ENCODE measurements at places on chromosomes 7 and 10.

- DNase-seq: peak; percentile 26
Measured at GRCh38 chr7:40644454-40645188, 509.8 kb downstream of the SUGCT start.

- no peak for DNase-seq
Measured at GRCh38 chr7:42770114-42770513, 141.8 kb downstream of the C7orf25 start.

GRCh38 chr10:98492763-98493162 lies 46.0 kb upstream of the HPS1 start:
- no peak for DNase-seq

DNA sequence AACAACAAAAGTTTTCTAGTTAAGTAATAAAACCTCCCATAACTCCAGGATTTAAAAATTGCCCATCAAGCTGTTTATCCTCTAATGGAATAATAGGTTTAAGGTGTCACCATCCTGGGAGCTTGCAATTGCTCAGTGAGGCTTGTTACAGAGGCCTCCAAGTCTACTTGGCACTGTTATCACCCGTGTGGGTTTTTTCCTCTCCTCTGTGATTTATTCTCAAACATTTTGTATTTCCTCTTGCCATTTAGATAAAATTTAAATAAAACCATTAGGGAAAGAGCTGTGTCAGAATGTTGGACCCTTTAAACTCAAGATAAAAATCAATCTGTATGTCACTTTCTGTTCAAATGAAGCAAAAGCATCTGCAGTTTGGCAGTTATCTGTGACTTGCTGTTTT lies 202.6 kb downstream of the GALNT17 start:
- DNase-seq: no peak

DNA sequence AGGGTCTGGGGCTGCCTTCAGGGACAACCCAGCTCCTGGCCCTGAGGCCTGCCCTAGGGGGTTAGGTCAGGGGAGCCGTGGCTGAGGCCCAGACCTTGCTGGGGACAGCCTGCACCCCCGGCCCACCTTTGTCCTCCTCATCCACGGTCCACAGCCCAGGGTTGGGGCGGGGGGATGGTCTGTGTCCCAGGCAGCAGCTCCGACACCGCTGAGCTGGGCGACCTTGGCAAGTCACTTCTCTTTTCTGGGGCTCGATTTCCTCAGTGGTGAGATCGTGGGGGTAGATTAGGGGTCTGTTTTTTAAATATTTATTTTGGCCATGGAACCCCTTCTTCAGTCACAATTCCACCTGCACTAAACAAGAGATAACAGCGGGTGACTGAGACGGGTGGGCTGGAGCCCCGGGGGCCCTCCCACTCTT lies 30.9 kb downstream of the DNAJB12 start:
- DNase-seq: no peak

GRCh38 chr10:44558521-44558920 lies 173.6 kb upstream of the CXCL12 start:
- no peak for DNase-seq

- DNase-seq: no peak
Measured at GRCh38 chr7:128076796-128077271, 45.6 kb upstream of the LRRC4 start.

DNA sequence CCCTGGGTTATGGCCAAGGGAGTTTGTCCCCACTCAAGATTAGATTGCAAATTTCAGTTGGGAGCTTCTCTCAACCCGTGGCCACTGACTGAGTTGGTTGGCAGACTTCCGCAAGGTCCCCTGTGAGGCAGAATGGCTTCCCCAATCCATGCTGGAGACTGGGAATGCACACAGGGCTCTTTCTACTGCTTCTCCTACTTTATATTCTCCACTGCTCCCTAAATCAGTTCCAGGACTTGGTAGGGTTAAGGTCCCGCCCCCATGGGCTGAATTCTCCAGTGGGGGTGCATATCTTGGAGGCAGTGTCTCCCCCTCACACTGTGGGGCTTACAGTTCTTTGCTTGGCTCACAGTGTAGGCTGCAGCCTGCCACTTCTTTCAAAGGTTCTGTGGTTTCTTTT lies 404.2 kb downstream of the PTPRN2 start:
- no peak for DNase-seq

- DNase-seq: no peak
Measured at GRCh38 chr10:114250236-114250635, 11.2 kb downstream of the VWA2 start.

DNA sequence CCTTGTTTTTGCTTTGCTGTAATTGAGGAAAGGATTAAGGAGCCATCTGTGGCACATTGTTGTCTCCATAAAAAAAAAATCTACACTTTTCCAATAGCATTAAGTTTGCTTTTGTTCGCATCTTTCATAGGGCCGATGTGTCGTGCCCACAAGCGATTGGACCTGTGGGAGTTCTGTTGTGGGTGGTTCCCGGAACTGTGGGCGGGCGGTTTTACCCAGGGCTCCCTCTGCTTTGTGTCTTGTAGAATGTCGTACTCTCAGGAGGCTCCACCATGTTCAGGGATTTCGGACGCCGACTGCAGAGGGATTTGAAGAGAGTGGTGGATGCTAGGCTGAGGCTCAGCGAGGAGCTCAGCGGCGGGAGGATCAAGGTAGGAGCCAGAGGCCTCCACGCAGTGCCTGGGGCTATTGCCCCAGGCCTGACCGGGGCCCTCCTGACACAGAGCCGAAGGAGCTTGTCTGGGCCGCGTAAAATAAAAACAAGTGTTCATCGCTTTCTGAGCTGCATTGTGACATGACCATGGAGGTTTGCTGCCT lies 92.4 kb downstream of the ACTR3B start:
- DNase-seq: no peak

- DNase-seq: no peak
Measured at GRCh38 chr7:149845257-149845980, 7.2 kb downstream of the ZNF862 start.

DNA sequence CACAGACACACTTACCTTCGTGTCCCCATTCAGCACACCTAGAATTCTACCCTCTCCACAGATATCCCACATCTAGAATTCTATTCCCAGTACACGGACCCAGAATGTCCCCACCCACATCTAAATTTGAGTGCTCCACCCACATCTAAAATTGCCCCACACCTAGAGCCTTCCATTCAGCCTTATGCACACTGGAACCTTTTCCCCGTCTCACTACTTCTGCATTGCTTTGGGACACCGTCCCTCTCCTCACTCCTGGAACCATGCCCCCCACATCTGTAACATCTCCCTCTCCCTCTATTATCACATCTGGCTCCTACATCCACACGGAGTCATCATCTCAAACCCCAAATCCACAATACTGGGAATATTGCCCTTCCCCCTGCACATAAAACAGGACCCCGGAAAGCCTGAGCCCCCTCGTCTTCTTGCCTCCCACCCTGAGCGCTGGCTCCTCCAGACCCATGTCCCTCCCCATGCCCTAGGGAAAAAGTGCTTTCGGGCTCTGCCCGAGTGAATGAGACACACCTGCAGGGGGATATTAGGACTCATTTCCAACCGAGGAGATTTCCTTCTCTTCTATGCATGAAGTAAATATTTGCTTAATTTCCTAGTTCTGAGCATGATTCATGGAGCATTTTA lies 125.8 kb upstream of the UNC5B start:
- no peak for DNase-seq

DNA sequence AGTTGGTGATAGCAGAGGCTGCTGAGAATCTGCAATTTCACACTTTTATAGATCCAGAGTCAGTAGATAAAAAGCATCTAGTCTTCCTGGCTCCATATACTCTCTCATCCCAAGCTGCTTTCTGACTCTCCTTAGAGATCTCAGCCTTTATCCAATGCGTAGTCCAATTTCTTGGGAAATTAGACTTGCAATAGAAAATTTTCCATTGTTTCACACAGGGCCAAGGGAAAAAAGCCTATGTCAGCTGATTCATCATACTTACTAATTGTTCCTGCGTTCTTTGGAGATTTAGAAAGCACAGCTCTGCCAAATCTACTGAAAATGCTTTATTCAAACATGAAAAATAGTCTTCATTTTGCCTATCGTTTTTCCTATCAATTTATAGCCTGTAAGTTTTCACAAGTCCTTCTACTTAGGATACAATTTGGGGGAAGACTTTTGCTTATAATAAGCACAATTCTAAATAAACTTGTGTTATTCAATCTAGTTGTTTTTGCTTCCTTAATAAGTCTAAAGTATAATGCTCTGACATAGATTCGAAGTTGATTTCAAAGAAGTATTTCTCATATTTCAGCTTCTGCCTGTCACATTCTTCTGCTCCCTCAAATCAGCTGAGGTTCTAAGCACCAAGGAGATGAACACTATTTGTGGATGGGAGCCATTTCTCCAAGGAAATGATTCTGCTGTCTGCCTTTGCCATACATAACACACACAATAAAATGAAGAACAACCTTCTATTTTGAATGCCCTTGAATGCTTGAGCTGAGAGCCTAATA lies 165.4 kb downstream of the ADAM12 start:
- no peak for DNase-seq

- DNase-seq: no peak
Measured at GRCh38 chr7:8592167-8592566, 158.8 kb downstream of the NXPH1 start.

- DNase-seq: no peak
Measured at GRCh38 chr10:60883187-60883586, 60.8 kb downstream of the RHOBTB1 start.

GRCh38 chr10:17056781-17057428 lies 72.7 kb downstream of the CUBN start:
- DNase-seq: no peak

GRCh38 chr10:120172356-120172755 lies 279.8 kb downstream of the SEC23IP start:
- no peak for DNase-seq

DNA sequence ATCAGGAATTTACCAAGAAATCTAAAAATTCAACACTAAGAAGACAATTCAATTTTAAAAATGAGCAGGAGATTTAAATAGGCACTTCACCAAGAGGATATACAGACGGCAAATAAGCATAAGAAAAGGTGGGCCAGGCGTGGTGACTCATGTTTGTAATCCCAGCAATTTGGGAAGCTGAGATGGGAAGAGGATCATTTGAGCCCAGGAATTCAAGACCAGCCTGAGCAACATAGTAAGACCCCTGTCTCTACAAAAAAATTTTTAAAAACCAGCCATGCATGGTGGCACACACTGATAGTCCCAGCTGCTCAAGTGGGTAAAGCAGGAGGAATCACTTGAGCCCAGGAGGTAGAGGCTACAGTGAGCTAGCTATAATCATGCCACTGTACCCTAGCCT lies 3.5 kb upstream of the AKR1D1 start:
- DNase-seq: peak; percentile 66

- DNase-seq: peak; percentile 29
Measured at GRCh38 chr10:124736491-124737136, 7.6 kb downstream of the FAM53B start.

GRCh38 chr7:116524221-116524608 lies 621 bp upstream of the CAV1 start:
- no peak for DNase-seq

DNA sequence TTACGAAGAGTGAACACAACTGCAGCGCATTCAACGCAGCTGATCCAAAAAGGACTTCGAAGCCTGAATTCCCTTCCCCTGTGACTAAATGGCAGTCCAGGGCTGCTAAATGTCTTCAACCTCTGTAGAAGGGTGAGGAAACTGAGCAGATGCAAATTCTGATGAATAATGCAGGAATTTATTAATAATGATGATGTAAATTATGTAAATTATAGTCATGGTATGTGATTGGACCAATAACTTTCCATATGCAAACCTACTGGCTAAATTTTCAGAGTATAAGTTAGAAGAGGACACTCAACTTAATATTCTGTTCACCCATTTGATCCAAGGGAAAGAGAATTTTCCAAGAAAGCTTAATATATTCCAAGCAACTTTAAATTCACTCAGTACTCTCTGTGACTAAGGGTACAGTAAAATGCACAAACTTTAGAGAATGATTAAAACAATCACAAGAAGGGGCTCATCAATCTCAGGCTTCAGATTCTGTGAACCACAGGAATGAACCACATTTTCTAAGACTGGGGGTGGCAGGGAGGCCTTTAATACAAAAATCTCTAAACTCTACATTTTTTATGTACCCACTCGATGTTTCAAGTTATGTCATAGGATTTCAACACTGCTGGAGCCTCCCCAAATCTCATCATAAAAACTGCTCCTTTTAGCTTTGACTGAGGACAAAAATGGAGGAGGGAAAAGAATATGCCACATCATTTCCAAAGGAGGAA lies 3.5 kb downstream of the FGFR2 start:
- DNase-seq: no peak

- DNase-seq: no peak
Measured at GRCh38 chr7:94261067-94261466, 133.6 kb upstream of the COL1A2 start.

DNA sequence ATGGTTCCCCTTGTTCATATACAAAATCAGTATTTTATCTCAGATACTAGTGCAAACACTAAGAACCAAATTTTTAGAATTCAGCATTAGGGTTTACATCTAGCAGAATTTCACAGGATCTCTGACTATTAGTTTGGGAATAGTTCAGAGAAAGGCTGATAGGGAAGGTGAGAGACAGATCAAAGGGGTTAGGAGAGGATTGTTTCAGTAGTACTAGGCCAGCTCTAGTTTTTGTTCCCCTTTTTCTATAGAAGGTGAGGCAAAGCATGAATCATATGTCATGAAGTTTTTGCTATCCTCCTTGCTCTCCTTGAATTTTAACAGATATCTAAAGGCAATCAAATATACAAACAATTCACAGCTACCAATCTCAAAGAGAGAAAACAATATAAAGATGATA lies 26.1 kb upstream of the CTNNA3 start:
- no peak for DNase-seq
